Stimulated activated CD4-positive, alpha-beta T cell treated with anti-CD3 and anti-CD28 coated beads, Interleukin-4, amount 100 ng/mL, for 24 hours (primary cell): ENCODE measurements at places on chromosomes 5 and 9.

DNA sequence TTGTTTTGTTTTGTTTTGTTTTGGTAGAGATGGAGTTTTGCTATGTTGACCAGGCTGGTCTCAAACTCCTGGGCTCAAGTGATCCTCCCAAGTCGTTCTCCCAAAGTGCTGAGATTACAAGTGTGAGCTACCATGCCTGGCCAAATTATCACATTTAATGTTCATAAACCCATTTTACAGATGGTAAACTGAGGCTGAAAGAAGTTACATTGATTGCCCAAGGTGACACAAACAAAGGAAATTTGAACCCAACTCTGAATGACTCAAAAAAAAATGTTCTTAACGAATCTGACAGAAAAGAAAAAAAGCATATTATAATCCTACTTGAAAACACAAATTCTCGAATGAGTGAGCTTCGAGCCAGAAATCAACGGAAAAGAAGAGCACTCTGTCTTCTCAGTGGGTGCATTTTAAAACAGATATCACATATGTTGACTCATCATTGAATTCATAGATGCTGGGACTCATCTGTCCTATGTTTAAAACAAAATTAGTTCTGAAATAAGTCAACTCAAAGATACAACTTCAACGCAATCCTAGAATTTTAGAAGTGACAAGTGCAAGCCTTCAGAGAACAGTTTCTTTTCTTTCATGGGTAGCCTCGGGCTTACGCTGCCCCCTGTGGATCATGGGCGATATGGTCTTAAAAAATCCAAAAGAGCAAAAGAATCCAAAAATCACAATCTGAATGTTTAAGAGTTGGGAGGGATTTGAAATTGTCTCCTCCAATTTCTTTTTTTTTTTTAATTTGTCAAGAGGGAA lies 28.4 kb downstream of the TIMD4 start:
- peak; percentile 67 for DNase-seq

DNA sequence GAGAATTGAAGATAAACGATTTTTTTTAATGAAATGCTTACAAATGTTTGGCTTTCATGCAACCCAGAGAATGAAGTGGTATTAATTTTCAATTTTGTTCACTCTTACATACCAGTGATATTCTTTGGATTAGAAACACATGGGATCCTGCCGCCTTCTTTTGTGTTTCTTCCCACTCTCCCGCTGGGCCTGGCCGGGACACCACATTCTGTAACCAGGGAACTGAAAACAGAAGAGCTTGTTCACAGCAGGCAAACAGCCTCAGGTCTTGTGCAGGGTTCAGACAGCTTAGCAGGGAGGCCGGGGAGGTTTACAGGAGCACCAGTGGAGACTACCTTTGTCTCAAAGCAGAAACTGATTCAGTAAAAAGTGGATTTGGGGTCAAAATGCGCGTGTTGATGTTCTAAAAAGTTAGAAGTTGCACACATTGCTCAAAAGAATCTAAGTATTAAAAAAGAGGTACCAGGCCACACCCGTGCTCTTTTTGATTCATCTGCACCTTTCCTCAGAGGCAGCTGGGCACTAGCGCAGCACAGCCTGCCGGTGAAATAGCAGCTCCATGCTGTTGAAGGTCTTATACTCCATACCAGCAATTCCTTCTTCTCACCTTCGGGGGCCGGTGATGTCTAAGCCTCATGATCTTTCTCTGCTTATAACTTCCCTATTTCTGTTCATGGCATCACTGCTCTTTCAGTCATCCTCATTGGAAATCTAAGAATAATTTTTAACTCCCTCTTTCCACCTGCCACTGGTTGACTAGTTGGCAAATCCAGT lies 67.1 kb downstream of the GRAMD2B start:
- DNase-seq, result no peak

GRCh38 chr5:142306077-142306502 lies 18.7 kb downstream of the SPRY4 start:
- DNase-seq, result no peak

DNA sequence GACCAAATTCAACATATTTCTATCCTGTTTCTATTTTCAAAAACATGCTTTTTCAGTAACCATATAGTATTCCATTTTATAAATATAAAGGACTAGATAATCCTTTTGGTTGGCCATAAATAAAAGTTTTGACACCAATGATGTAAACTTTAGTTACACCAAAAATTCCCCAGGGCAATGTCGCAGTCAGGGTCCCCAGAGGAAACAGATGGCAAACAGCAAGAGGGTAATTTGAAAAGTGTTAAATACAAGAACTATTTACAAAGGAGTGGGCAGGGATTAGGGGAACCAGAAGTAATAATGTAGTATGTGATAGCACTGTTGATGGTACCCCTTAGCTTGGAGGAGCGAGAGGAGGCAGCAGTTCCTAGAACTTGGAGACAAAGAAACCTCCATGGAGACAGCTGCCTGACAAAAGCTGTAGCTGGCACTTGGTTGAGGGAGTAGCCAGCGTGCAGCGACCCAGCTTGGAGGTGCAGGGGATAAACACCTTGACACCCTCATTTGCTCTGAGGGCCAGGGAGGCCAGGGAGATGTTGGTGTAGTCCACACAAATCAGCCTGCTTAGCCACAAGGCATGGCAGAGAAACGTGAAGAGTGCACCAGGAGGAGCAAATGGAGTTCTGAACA lies 18.3 kb upstream of the MSANTD3 start:
- DNase-seq, result no peak
